ENCODE measurements at places on chromosomes 11 and 22.

- no peak for DNase-seq
Measured at GRCh38 chr11:35112056-35112845, 26.7 kb upstream of the CD44 start.

DNA sequence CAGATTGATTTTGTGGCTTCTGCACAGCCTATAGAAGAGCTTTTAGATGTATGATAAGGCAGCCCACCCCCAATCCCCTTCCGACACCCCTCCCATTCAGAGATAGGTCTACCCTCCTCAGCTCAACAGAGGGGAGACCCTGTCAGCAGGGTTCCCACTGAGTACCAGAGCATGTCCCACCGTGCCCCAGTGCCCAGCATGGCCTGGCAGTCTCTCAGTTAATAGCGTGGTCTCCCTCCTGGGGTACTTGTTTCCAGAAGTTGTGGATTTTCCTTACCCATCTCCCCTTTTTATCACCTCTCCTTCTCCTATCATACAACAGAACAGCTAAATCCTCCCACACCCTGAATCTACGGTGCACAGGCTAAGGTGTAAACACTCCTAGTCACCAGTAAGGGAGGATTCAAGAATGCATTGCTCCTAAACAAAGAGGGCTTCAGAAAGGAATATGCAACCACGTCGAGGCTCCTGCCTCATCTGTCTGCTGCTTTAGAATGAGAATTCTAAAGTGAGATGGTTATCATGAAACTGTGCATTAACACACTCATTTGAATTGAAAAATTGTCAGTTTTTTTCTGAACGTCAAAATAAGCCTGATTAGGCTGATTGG, 6.7 kb downstream of the PLAAT2 start:
- no peak for DNase-seq

DNA sequence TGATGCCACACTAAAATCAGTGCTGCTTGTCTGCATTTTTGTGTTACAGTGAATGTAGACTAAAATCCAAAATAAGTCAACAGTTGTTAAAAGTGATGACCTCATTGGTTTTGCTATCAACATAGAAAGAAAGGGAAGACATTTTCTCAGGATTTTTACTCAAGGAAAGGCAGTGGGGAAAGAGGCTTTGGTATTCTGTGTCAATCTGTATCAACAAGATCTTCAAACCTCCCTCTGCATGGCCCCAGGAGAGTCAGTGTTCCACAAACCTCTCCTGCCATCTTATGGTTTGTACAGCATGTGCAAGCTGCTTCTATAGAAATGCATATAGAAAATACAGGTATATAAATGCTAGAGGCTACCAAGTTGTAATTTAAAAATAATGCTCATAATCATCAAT, 13.8 kb upstream of the OR51M1 start:
- no peak for DNase-seq

DNA sequence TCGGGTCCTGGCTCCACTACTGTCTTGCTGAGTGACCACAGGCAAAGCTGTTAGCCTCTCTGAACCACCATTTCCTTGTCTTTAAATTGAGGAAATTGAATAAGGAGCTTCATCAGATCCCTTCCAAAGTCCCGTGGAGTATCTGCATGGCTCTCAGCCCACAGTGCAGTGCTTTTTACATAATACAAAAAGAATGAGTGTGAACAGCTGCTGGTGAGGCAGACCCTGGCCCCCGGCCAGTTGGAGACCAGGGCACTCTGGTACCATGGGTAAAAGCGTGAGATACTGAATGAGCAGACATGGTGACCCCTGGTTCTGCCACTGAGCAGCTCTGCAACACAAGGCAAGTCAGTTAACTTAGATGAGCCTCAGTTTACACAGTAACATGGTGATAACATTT, 86.8 kb downstream of the GALNT18 start:
- peak; percentile 20 for DNase-seq

DNA sequence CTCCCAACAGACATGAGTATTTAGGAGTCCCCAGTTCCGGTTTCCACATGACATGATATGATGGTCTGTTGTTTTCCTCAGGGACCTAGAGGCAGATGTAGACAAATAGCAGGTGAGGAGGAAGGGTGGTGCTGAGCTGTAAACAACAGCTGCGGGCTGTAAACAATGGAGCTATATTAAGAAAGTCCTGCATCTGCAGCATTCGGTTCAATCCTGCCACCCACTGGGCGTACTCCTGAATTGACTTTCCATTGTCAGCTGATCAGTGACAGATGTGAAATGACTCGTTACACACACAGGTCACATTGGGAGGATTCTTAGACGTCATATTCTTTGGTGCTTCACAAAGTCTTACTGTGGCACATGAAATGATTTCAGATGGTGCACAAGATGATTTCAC, 26.8 kb upstream of the RAG1 start:
- DNase-seq, result peak; percentile 47

DNA sequence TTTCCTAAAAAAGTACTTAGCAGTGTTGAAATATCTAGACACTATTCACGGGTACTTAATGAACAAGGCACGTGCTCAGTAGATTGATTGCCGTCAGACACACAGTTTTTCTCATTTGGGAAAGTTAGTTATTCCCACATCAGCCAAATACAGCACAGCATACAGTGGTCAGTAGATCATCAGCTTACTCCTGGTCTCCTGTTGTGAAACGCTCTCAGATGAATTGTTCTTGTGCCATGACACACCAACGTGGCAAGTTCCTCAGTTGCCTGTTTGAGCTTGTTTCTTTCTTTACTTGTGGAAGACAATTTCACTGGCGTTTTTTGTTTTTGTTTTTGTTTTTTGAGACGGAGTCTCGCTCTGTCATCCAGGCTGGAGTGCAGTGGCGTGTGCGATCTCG, 8.6 kb downstream of the TAB1 start:
- DNase-seq, result no peak

DNA sequence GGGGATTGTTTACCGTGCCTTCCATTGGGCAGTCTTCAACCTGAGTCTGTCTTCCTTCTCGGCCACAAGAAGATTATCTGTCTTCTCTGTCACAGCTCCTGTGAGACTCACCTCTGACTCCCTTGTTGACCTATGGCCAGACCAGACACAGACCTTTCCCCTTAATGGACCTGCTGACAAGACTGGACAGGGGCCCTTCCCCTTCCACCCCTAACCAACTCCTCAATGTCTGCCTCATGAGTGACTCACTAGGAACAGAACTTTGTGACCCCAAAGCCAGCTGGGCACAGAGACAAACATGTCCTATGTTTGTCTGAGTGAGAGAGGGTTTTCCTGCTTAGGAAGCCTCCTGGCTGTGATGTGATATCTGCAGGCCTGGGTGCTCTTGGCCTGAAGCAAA, 405.0 kb downstream of the BRD1 start:
- no peak for DNase-seq

- no peak for DNase-seq
Measured at GRCh38 chr22:46040471-46041465, 63.8 kb upstream of the WNT7B start.

DNA sequence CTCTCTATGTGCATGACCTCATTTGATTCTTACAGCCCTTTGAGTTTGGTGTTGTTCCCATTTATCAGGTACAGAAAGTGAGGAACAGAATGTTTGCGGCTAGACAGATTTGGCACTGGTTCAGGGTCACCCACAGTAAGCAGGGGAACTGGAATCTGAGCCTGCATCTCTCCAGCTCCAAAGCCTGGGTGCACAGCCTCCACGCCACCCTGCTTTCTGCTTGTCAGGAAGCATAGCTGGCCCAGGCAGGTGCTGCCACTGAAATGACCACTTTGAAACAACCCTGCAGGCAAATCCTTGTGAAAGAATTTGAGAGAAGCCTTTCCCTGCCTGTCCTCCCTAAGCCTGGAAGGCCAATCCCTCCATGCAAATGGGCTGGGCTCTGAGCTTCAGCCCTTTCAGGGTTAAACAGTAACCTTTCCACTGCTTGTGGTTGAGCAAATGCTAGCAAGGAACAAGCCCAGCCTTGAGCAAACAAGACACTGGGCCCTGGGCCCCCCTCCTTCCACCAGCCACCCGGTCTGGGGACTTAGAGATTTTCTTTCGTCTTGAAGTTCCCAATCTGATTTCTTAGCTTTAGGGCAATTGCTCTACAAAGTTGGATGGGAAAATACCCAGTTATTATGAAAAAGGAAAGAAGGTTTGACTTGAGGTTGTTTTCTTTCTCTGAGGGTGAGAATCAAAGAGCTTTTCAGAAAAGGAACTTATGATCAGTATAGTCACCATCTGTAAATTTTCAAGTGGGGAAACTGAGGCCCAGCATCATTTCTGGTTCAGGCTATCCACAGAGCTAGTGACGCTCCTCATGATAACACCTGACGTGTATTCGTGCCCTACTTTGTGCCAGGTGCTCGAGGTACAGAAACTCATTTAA, 19.4 kb downstream of the EHF start:
- no peak for DNase-seq

DNA sequence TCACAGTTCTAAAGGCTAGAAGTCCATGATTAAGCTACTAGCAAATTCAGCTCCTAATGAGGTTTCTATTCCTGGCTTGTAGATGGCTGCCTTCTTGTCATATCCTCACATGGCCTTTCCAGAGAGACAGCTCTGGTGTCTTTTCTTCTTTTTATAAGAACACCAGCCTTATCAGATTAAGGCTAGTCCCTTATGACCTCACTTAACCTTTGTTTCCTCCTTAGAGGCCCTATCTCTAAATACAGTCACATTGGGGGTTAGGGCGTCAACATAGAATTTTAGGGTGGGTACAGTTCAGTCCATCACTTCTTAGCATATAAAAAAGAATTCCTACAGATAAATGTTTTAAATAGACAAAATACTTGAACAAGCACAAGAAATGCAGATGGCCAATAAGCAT, 18.2 kb upstream of the CLPB start:
- no peak for DNase-seq

DNA sequence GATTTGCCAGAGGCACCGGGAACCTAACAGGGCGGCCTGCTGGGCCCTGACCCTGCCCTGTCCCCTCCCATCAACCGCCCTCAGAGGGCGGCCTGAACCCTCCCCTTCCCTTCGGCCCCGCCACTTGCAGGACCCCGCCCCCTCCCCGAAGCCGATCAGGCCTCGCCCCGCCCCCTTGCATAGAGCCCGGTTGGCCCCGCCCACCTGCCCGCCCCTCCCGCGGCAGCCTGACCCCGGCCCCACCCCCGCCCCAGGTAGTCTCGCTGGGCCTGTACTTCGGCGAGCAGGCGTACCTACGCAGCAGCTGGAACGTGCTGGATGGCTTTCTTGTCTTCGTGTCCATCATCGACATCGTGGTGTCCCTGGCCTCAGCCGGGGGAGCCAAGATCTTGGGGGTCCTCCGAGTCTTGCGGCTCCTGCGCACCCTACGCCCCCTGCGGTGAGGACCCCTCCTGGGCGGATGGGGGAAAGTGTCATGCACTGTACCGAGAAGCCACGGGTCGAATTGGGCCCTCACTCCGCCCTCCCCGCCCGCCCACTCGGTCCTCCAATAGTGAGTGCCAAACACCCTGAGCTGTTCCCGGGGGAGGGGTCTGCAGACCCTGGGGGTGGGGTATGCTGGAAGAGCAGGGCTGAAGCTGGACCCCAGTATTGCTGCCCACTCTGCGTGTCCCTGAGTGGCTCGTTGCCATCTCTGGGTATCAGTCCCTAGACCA, 94.1 kb downstream of the CACNA1I start:
- no peak for DNase-seq

DNA sequence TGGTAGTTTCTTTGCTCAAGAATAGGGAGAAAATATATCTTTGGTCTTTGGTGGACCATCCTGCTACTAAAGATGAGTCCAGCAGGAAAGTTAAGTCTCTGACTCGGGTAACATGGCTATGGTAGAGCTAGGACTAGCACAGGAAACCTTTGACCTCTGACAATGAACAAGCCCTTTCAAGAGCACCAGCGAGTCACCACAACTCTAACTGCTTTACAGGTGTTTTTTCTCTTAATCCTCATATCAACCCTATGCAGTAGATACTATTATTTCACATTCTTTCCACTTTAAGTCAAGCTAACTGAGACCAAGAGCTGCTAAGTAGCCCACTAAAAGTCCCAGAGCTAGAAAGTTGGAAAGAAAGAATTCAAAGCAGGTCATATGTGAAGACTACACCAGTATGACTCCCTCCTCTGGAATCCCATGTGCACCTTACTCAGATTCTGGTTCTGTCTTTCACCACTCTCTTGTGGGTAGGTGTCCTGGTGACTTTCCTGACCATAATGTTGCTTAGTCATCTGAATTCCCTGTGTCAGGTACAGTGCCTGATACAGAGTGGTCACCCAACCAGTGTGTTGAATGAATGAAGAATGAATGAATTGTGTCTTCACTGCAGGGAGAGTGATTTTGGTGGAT, 53.8 kb upstream of the ME3 start:
- DNase-seq, result no peak

Measured in BE2C (cell line).